ENCODE measurements at places on chromosomes 2 and 18.

GRCh38 chr2:43178602-43179542, 47.5 kb downstream of the ZFP36L2 start:
- no peak for DNase-seq

DNA sequence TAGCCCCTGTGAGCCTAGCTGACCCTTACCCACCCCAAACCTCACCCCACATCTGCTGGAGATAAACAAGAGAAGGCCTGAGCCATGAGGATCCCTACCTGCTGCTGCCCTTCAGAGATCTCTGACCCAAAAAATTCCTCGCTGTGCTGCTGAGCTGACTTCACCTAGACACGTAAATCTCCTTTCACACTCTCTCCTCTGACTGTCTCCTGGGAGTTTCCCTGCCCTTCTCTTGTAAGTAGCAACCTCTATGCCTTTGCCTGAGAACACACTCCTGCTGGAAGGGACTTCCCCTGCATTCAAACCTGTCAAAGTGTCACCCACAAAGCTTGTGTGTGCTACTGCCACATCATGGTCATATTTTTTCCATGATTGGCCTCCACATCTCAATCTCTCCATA, 134.2 kb upstream of the NOL4 start:
- DNase-seq = no peak

- no peak for DNase-seq
Measured at GRCh38 chr2:231395188-231396057, at the start of gene B3GNT7. Gene B3GNT7 (plus strand): TSS chr2:231395710. CDS start chr2:231395804, 94 bp downstream.

GRCh38 chr2:73946215-73946614, 19.5 kb downstream of the DGUOK start:
- DNase-seq = no peak

DNA sequence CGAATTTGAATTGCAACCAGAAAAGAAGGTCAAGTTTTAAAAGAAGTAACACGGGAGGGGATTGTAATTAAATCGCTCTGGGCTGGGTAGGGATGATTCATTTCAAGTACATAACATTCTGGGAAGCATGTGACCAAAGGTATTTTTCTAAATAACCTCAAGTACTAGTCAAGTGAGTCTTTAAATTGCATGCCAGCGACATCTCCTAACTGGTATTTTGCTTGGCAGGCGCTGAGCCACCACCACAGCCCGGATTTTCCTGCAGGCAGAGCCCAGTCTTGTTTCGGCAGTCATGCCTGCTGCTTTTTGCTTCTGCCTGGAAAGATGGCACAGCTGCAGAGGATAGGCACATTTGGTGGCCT, 33.7 kb upstream of the NPAS2 start:
- no peak for DNase-seq

DNA sequence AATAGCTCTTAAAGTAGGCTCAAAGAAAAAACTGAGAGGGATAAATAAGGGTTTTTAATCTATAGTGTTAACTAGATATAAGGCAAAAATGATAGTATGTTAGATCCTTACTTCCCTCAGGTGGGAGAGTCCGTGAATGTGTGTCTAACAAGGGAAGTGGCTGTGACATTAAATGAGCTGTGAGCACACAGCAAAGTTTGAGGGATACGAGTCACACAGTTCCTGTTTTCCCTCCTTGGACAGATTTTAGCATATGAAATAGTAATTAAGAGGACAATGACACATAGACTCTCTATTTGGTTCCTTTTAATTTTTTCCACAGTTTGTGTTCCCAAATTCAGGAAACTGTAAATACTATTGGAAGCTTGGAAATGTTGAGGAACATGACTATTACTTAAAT, 148.4 kb upstream of the CAVIN2 start:
- DNase-seq = no peak
